ENCODE measurements at places on chromosomes 12 and 14.

- no peak for DNase-seq
These were observed 3.4 kb downstream of the SSH1 start for GRCh38 chr12:108853981-108854446.

GRCh38 chr12:119020406-119021360 lies 39.3 kb downstream of the SRRM4 start:
- no peak for DNase-seq

DNA sequence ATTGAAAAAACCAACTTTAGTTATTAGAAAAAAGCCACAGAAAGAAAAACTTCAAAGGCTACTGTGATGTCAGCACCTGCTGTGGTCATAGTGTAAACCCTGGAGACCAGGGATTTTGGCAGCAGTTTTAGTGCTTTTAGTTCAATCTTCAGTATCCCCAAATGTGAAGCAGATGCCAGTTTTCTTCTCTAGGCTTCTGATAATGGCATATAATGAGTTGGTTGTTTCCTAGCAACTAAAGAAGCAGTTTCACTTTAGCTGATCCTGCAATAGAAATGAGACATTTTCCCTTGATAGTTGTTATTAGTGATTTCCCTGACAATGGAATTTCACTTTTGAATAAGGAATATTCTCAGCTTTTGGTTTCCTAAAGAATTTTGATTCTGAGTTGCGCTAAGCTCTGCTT lies 131.2 kb downstream of the NUBPL start:
- DNase-seq, result no peak

DNA sequence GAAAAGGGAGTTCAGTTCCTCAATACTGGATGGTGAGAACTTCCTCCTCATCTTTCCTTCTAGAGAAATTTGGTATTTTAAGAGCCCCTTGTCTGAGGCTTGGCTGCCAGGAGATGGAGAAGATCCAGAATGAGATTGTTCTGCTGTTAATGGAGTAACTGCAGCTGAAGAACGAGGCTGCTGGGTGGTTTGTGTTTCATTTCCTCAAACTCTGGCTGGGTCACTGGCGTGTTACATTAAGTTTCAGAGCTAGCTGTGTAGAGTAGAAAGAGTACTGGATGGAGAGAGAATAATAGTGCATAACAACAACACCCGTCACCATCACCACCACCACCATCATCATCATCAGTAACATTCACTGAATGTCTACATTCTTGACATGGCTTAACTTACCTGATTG lies 325.0 kb upstream of the TBX3 start:
- DNase-seq, result no peak

GRCh38 chr12:92546635-92547348 lies 156.0 kb upstream of the PLEKHG7 start:
- DNase-seq, result no peak

DNA sequence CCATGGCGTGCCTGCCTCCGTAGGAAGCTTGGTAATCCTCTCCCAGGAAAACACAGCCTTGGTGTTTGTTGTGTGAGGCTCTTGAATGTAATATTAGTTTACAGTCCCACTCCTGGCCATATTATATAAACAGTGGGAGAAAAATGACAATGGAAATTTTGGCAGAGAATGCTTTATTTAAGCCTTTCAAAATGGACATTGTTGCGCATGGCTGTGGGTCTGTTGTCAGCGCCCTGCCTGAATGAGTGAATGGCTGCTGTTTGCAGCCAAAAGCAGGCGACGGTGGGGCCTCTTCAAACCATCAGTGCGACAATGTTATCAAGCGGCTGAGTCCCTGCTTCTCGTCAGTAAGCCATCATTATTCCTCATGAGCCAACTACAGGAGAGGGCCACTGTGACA lies 201.8 kb upstream of the RMST start:
- DNase-seq, result no peak

All from ascending aorta (tissue), 2 donors.